HTR-8/SVneo (cell line): ENCODE measurements at places on chromosomes 2 and 18.

GRCh38 chr2:19841918-19842693 is 59.7 kb downstream of the TTC32 start:
- no peak for DNase-seq

DNA sequence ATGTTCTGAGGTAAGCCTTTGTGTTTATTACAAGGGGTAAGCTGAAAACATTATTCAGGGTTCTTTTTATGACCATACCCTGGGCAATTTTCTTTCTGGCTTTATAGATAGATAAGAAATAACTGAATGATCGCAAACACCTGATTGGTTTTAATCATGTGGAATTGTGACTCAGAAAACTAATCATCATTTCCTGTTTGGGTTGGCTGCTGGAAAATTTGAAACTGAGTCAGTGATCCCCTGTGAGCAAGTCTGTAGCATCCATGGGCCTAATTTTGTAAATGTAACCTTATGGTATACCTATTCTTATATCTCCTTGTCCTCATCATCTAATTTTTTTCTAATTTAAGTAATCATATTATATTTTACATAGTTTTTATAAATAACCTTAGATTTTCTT is 34.3 kb downstream of the CCDC68 start:
- DNase-seq = no peak

DNA sequence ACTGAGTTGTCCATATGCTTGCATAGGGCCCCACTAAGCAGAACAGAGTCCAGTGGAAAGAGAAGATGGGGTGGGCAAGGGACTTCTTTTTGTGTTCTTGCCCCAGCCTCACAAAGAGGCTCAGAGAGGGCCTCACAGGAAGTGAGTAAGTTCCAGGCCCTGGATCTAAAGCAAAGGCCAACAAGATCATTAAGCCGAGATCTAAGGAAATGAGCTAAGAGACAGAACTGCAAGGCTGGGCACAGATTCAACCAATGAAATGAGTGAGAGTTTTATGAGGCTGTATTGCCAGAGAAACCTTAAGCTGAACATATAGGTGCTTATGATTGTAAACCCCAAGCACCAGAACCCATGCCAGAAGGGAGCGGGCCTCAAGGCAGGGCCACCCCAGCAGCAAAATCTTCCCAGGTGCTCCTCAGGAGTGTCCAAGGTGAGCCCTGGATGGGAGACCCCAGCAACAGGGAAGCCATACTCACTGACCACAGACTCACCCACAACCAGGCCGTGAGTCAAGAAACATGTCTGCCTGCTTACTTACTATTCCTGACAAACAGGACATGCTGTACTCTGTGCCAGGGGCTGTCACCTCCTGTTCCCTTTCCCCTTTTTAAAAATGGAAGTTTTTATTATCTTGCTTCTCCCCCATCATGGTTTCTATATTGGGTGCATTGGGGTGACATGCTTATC is 40.2 kb downstream of the SLC14A1 start:
- DNase-seq = no peak

- no peak for DNase-seq
These were observed 12.3 kb downstream of the FLACC1 start for GRCh38 chr2:201344663-201345366.

- DNase-seq = no peak
These were observed 291.2 kb upstream of the HNMT start for GRCh38 chr2:137672989-137673552.

DNA sequence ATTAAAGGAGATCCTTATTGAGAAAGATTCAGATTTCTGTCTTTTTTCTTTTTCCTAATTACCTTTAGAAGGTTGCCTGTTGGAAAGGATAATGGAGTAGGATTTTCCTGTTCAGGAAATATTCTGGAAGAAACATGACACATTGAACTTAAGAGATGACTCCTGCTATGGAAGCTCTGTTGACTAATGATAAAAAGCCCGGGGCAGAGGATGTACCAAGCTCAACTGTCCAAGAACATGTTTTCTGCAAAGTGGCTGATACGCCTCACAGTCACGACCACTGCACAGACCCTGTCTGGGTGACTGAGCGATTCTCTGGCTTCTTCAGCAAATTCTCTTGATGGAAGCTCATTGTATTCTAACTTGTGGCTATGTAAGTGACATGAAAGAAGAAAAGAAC is 86.2 kb upstream of the THOC1 start:
- DNase-seq = no peak

GRCh38 chr2:64143169-64144056 is 807 bp downstream of the PELI1 start:
- DNase-seq = no peak

- no peak for DNase-seq
These were observed 38.0 kb upstream of the ERMN start for GRCh38 chr2:157363612-157364101.

DNA sequence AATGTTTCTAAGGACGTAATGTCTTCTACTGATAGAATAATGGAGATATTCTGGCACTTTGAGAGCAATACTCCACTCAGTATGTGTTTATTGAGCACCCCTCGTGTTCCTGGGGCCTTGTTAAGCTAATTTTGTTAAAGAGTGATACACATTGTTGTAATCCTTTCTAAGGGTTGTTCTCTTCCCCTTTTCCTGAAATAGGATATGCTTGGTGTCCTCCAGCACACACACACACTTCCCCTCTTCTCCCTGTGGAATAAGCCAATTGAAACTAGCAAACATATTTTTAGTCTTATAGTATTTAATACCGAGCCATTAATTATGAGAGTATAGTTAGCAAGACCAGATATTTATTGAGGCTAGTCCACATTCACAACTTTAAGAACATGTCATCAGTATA is 114.1 kb downstream of the CRIM1 start:
- DNase-seq = no peak

GRCh38 chr18:9765501-9765900 is 57.4 kb downstream of the RAB31 start:
- no peak for DNase-seq

GRCh38 chr18:14174706-14175085 is 42.5 kb upstream of the ZNF519 start:
- DNase-seq = no peak

DNA sequence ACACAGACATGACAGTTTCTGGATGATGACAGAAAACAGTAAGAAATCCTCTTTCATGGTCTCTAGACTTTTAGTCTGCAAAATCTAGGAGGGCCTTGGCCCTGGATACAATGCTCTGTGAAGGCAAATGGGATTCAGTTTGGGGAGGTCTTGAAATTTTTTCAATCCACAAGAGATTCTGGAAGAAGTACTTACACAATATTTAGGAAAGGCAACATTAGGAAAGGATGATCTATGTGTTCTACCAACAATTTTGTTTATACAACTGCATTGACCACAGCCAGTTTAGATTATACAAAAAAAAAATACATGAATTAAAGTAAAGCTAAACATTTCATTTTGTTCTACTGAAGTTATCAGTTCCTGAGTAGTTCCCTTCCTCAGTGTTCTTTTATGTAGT is 208.0 kb downstream of the SRBD1 start:
- DNase-seq = no peak

- DNase-seq = no peak
These were observed 197.9 kb upstream of the HDAC4 start for GRCh38 chr2:239598732-239599090.

DNA sequence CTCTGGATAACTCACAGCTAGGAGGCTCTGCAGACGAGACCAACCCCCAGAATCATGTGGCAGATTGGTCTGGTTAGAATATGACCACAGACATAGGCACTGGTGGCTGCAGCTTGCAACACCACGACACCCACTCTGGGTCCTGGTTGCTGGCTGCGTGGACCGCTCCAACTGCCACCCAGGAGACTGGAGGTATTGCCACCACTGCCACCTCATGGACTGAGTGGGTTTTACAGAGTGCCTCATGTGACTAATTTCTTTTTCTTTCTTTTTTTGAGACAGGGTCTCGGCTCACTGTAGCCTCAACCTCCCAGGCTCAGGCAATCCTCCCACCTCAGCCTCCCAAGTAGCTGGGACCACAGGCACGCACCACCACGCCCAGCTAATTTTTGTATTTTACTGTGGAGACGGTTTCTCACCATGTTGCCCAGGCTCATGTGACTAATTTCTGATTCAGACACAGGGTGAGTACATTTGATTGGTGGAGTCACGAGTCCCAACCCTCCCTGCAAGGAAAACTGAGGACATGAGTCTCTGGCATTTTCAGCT is 29.9 kb upstream of the NT5DC4 start:
- peak; percentile 47 for DNase-seq

DNA sequence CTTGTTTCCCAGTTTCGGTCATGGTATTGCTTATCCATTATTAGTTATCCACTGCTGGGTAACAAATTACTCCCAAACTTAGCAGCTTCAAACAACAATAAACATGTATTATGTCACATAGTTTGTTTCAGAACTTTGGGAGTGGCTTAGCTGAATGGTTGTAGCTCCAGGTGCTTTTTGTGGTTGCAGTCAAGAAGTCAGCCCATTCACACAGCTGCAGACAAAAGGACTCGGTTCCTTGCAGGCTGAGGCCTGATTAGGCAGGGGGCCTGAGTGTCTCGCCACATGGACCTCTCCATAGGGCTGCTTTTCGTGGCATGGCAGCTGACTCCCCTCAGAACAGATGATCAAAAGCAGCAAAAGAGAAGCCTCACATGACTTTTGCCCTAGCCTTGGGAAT is 58.2 kb upstream of the ITGA4 start:
- DNase-seq = no peak

- DNase-seq = no peak
These were observed 26.1 kb upstream of the WIPF1 start for GRCh38 chr2:174623690-174624089.

GRCh38 chr2:20625491-20626391 is 25.2 kb downstream of the HS1BP3 start:
- DNase-seq = no peak

DNA sequence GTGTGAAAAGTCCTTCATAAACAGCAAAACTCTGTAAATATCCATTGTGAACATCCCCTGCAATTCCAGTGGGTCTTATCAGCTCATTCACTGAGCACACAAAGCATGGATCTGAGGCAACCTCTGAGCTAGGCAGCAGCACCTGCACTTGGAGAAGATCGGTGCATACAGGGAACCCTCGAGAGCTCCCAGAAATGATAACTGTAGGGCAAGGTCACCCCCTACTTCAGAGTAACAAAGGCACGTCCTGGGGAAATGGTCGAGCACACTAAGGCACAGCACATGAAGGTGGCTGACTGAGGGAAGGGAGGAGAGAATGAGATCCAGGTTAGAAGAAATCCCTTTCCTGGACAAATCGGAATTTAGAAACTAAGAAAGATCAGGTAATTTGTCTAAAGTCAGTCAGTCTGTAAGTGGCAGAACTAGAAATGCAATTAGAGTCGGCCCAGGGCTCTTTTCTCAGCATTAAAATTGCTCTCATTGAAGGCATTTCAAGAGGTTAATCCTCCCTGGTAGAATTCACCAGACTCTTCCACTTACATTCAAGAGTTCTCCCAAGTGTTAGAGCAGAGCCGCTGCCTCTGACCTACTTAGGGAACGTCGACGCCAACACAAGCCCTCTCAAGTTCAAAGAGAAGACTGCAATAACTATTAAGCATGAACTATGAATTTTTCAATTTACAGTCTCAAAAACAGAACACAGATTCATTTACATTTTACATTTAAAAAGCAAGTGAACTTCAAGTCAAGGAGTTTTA is 45.9 kb downstream of the PXDN start:
- no peak for DNase-seq

GRCh38 chr2:19540739-19541525 is 182.5 kb upstream of the OSR1 start:
- peak; percentile 59 for DNase-seq

DNA sequence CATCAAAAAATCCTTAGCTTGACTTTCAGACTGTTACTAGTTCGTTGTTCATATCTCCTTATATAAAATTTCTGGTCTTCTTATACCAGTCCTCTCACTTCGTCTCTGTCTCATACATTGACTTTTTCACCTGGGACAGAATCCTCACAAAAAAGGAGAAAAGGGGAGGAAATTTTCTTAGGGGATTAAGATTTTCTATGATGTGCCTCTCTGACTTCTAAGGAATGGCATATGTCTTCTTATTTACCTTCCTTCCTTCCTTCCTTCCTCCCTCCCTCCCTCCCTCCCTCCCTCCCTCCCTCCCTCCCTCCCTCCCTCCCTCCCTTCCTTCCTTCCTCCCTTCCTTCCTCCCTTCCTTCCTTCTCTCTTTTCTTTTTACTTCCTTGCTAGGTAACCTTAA is 27.9 kb downstream of the KCNE4 start:
- no peak for DNase-seq

- DNase-seq = no peak
These were observed 201.9 kb upstream of the SLC8A1 start for GRCh38 chr2:40653829-40654228.

GRCh38 chr2:70596293-70596692 is 42.7 kb upstream of the TGFA start:
- DNase-seq = peak; percentile 68

DNA sequence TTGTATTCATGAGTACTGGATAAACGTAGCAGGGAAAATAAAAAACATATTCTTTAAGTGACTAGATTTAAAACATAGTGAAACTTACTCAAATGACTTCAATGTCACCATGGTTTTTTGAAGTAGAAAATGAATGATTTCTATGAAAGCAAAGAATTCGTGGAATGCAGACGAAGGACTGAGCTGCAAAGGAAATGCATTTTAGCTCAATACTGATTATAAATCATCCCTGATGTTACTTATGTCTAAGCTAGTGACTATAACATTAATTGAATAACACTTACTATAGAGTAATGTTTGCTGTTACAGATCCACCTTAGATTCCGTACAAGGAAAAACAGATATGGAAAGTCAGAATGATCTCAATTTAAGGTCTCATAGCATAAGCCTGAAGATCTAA is 1257.7 kb upstream of the CDH2 start:
- peak; percentile 2 for DNase-seq
